Tongue (tissue), 3 donors: ENCODE measurements at places on chromosomes 13 and 19. TPM values are rescaled to one million over a fixed set of nuclear protein-coding genes. Genes with fewer than 3 reads are reported as not detected.

DNA sequence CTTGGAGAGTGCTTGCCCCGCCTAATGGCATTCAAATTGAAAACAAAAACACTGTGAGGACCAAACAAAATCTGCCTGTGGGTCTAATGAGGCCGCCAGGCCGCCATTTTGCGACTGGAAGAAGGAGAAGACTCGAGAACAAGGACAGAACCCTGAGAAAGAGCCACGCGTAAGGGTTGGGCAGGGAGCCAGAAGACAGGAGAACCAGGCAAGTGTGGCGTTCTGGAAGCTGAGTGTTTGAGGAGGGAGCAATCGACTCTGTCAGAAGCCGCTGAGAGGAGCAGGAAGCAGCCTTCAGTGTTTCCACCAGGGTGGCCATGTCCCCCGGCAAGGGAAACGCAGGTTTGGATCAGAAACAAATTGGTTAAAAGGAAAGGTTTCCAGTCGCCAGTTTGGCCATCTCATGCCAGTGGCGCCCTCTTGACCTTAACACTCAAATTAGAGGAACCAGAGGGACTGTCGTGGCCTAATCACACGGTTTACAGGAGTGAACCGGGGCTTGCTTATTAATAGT lies 10.2 kb upstream of the PTOV1 start:
- no peak for DNase-seq

GRCh38 chr19:35905178-35905727 lies 2.8 kb downstream of the TYROBP start:
- DNase-seq: no peak

DNA sequence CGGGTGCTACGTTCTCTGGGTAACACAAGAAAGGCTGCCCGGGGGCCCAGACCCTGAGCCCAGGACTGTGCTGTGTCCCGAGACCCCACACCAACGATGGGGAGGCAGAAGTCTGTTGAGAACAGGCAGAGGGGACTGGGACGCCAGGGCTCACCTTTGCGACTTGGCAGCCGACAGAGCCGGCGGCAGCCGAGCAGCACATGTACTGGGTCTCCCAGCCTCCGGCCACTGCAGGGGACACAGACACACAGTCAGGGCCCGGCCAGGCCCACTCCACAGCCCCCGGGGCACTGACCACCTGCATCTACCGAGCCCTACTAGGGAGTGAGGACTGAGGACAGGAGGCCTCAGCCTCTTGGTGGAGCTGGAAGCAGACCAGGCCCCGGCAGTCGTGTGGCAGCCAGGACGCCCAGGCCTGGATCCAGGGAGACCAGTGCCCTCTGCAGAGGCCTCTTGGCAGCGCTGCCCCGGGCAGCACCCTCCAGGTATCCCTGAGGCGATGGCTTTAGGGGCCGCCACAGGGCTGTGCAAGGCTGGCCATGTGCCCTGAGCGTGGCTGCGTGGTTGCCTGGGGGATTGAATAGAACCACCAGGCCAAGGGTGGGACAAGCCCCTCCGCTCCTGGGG lies 5.6 kb upstream of the ATP8B3 start:
- DNase-seq: no peak

DNA sequence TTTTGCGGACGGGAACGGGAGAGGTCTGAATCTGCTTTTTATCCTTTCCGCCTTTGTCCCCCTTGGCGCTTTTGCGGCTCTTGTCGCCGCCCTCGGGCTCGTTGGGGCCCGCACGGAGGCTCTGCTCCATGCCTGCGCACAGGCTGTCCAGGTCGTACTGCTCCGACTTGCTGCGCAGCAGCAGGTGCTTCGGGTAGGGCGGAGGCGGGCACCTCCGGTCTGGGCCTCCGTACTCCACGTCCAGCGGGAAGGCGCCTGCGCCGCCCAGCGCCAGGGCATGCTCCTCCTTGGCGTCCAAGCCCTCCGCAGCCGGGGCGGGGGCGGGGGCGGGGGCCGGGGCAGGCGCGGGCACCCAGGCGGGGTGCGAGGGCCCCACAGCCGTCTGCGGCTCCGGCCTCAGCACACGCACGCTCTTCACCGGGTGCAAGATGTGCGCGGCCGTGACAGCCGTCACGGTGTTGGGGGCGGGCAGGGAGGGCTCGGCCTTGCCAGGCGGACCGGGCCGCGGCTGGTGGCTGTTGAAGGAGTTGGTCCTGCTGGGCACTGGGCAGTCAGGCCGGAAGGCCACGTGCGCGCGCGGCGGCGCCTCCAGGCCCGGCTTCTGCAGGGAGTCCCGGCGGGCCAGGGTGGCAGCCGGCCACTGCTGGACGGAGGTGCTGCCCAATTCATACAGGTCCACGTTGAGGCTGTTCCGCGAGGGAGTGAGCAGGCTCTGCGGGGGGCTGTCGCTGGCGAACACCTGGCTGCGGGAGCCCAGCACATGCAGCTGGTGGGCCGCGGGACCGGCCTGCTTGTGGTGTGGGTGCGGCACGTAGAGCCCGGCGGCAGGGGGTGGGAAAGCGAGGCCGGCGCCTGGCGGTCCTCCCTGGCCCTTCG lies 73.1 kb downstream of the LATS2 start:
- DNase-seq: no peak

- peak; percentile 49 for DNase-seq
Observed at GRCh38 chr13:98543378-98544103, 33.4 kb downstream of the STK24 start.

DNA sequence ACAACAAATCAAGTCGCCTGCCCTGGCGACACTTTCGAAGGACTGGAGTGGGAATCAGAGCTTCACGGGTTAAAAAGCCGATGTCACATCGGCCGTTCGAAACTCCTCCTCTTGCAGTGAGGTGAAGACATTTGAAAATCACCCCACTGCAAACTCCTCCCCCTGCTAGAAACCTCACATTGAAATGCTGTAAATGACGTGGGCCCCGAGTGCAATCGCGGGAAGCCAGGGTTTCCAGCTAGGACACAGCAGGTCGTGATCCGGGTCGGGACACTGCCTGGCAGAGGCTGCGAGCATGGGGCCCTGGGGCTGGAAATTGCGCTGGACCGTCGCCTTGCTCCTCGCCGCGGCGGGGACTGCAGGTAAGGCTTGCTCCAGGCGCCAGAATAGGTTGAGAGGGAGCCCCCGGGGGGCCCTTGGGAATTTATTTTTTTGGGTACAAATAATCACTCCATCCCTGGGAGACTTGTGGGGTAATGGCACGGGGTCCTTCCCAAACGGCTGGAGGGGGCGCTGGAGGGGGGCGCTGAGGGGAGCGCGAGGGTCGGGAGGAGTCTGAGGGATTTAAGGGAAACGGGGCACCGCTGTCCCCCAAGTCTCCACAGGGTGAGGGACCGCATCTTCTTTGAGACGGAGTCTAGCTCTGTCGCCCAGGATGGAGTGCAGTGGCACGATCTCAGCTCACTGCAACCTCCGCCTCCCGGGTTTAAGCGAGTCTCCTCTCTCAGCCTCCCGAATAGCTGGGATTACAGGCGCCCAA lies at the start of gene LDLR:
Gene LDLR (plus strand): TSS at position 210 of the 760 bp plus-strand sequence. CDS start 86 bp downstream, at position 296.
- DNase-seq: peak; percentile 95

DNA sequence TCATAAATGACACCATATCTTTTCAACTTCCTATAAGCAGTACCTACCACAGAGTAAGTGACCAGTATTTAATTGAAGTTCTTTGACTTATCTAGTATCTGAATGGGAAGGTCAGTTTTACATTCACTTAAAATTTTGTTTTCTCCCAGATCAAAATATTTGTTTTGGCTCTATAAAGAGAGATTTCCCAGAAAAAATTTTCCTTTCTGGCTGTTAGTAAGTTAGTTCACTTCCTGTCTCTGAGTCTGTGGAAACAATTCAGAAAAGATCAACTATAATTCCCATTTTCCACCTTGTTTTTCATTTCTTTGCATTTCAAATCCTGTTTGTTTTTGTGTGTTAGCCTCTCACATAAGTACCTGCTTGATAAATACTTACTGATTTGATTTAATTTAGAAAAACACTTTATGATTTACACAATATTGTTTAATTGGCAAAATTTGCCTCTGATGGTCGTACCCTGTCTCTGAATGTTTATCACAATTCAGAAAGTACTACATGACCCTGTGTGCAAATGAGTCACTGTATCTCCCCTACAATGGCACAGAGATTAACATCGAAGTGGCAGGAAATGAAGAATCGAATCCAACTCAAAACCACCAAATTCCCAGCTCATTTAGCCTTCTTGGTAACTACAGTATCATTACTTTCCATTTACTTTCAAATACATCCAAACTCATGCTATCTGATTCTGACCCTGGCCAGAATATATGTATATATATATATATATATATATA lies 15.4 kb upstream of the MED4 start:
- DNase-seq: peak; percentile 29

- DNase-seq: no peak
Observed at GRCh38 chr13:110422913-110423688, 116.0 kb downstream of the COL4A2 start.

DNA sequence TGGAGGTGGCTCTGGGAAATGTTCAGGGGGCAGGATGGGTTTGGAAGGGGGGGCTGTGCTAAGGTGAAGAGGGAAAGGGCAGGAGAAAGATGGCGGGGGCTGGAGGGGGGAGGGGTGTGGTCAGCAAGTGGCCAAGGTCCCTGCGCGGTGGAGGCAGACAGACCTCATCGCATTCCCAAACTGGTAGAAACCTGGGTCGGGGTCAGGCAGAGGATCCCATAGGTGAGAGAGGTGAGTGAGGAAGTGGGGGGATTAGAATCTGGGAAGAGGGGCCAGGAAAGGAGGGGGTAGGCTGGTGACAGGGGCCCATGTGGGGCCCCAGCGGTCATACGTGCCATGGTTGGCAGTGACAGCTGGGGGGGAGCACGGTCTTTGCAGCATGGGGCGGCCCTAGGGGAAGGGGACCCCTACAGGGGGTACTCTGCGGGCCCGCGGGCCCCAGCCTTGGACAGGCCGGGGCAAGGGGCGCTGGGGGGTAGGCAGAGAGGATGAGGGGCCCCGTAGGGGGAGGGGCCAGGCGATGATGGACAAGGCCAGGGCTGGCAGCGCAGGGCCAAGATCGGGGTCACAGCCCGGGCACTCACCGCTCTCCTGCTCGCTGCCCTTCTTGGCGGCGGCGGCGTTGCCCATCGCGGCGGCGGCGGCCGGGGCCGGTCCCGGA lies 514 bp downstream of the PRKACA start:
- DNase-seq: peak; percentile 69

Gene NLRP4
- not detected for total RNA-seq

Gene TUBB4A
- 1.6 TPM for total RNA-seq

DNA sequence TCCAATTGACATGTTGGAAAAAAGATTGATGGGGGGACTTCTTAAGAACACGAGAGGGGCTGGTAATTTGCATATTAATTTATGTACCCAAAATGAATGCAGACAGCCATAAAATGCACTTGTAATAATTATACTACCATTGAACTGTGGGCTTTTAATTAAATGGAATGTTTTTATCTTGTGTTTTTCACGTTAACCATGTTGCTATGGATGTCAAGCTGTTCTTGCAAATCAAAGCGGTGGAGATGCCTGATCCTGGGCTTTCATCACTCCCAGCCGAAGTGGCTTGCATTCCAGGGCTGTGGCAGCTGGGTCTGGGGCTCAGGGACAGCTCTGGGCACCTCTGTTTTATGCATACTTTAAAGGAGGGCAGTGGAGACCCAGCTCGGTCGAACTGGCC lies 179.4 kb upstream of the TMTC4 start:
- DNase-seq: peak; percentile 38

Gene TRPC4
- 2.1 TPM for total RNA-seq

- DNase-seq: no peak
Observed at GRCh38 chr13:79663977-79664636, 183.2 kb downstream of the NDFIP2 start.

DNA sequence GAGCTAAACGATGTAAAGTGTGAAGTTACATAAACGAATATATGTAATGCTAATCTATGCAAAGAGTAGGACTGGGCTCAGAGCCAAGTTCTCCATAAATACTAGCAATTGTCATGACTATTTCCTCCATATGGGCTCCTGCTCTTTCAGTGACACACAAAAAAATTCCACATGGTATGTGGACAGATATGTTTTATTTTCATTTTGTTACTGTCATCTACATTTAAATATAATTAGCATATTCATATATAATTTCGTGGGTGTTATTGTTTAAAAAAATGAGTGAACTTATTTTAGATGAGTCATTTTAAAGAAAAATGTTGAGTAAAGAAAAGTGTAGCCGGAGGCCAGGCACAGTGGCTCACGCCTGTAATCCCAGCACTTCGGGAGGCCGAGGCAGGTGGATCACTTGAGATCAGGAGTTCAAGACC lies 5.0 kb upstream of the IGSF23 start:
- peak; percentile 44 for DNase-seq

Gene GRK1
- total RNA-seq: not detected

Gene IQCN
- total RNA-seq: 0.62 TPM

DNA sequence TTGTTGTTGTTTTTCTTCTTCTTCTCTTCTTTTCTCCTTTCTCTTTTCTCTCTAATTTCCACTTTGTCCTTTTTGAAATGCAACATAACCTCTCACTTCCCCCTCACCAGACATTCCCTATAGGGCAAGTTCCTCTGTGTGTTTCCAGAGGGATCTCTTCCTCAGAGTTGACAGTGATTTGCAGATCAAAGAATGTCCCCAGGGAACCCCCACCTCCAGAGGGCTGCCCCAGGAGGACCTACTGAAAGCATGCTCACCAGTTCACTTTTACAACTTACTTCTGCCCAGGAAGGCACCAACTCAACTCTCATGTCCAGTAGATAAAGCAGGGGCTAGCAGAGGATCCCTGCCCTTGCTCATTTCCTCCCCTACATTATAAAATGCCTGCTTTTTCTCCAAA lies 1648.0 kb downstream of the PCDH9 start:
- no peak for DNase-seq

Gene TTC9B
- not detected for total RNA-seq

GRCh38 chr19:2512523-2513431 lies 36.9 kb downstream of the GADD45B start:
- DNase-seq: no peak

Gene F10
- 21.4 TPM for total RNA-seq

DNA sequence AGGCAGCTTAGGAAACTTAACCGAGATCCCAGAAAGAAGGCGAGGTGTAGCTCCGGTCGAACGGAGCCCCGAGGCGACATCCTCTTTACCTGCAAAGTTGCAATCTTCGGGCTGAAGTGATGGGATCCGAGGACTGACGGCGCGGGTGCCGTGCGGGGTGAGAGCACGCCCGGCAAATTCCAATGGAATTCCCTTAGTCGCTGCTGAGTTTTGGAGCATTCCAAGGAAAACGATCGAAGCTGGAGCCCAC lies 141 bp downstream of the TRPC4 start:
- DNase-seq: no peak

GRCh38 chr19:17320435-17320834 lies 11.1 kb downstream of the DDA1 start:
- DNase-seq: no peak

Gene GGN
- total RNA-seq: not detected

- no peak for DNase-seq
Observed at GRCh38 chr19:52007451-52007805, 583 bp downstream of the ZNF615 start.

GRCh38 chr19:16106121-16106520 lies 5.6 kb upstream of the RAB8A start:
- DNase-seq: no peak

Gene PRSS57
- total RNA-seq: 0.82 TPM

DNA sequence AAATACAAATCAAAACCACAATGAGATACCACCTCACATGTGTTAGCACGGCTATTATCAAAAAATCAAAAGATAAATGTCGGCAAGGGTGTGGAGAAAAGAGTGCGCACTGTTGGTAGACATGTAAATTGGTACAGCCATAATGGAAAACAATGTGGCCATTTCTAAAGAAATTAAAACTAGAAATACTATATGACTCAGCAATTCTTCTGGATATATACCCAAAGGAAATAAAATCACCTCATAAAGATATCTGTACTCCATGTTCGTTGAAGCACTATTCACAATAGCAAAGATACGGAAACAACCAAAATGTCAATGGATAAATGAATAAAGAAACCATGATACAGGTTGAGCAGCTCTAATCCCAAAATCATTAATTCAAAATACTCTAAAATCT lies 30.8 kb downstream of the VWA8 start:
- DNase-seq: no peak
